ENCODE measurements at places on chromosomes 1 and 21. TPM values are rescaled to one million over a fixed set of nuclear protein-coding genes. Genes with fewer than 3 reads are reported as not detected.

Gene SEC22B
- total RNA-seq: 23.3 TPM

Gene MYOC
- total RNA-seq: not detected

Gene TFF3
- not detected for total RNA-seq

Gene IL19
- not detected for total RNA-seq

Gene TFAP2E
- total RNA-seq: 4.5 TPM

Gene SMCP
- not detected for total RNA-seq

Gene AGT
- total RNA-seq: not detected

Gene ARHGEF2
- 108 TPM for total RNA-seq

Gene ELOVL1
- 73.7 TPM for total RNA-seq

Gene COG2
- total RNA-seq: 28.9 TPM

Gene KCNA3
- 61.7 TPM for total RNA-seq

Gene SPATC1L
- 3.8 TPM for total RNA-seq

Gene CD1D
- total RNA-seq: not detected

Gene DNASE2B
- not detected for total RNA-seq

Gene CACNA1S
- total RNA-seq: not detected

Gene GABRD
- not detected for total RNA-seq

Gene RGS7
- total RNA-seq: not detected

Gene ACKR1
- not detected for total RNA-seq

Gene SPATA45
- not detected for total RNA-seq

Gene OMA1
- total RNA-seq: 4.8 TPM

Gene DIRAS3
- total RNA-seq: not detected

Gene CHODL
- total RNA-seq: not detected

Gene SLC9C2
- not detected for total RNA-seq

Gene PDZK1
- 0.82 TPM for total RNA-seq

Gene C1QA
- total RNA-seq: not detected

Gene LCE6A
- not detected for total RNA-seq

Gene OR11L1
- not detected for total RNA-seq

Gene NR1I3
- total RNA-seq: not detected

Gene MYCL
- not detected for total RNA-seq

Gene FOXD2
- 0.29 TPM for total RNA-seq

Gene KRTAP19-3
- total RNA-seq: not detected

Gene TRABD2B
- total RNA-seq: not detected

Gene SMYD2
- total RNA-seq: 50.9 TPM

Gene KIAA1614
- total RNA-seq: 0.04 TPM

Gene ITLN2
- not detected for total RNA-seq

Gene GBP1
- 83.7 TPM for total RNA-seq

Gene GJA8
- not detected for total RNA-seq

Gene TMEM69
- 26.6 TPM for total RNA-seq

Gene TXNIP
- 74.2 TPM for total RNA-seq

Gene TNNI3K
- total RNA-seq: 1.2 TPM

Gene AGMAT
- 9.7 TPM for total RNA-seq

Gene KRTAP12-1
- total RNA-seq: not detected

Gene IKBKE
- 21.7 TPM for total RNA-seq

Gene RBP7
- total RNA-seq: not detected

Gene NUDT4B
- 0.58 TPM for total RNA-seq

Gene LCE3D
- total RNA-seq: not detected

Gene ZBTB17
- 62.0 TPM for total RNA-seq

Gene F13B
- not detected for total RNA-seq

Gene MYOG
- total RNA-seq: not detected

Gene ANXA9
- total RNA-seq: 0.30 TPM

Gene EXOSC10
- 102 TPM for total RNA-seq

Gene ETV3L
- not detected for total RNA-seq

Gene PCSK9
- not detected for total RNA-seq

Gene TSPAN2
- total RNA-seq: 0.95 TPM

Measured in activated T-helper 17 cell treated with anti-CD3 and anti-CD28 coated beads, Interleukin-2, amount 50 U/mL, for 72 hours (primary cell).